IMR-90 (cell line): ENCODE measurements at places on chromosomes 5 and 9. TPM values are rescaled to one million over a fixed set of nuclear protein-coding genes. Genes with fewer than 3 reads are reported as not detected.

The RNF224 gene
- total RNA-seq, result not detected in 2 replicates

The FOXB2 gene
- not detected in 2 replicates for total RNA-seq

The MORN5 gene
- not detected in 2 replicates for total RNA-seq

The SLC1A1 gene
- total RNA-seq, result 3.9 and 4.1 TPM in 2 replicates

The PLAC8L1 gene
- total RNA-seq, result not detected in 2 replicates

The EIF4EBP3 gene
- 0.28 and 0.36 TPM in 2 replicates for total RNA-seq

The ELOVL7 gene
- total RNA-seq, result 0.18 TPM in 1 of 2 replicates, not detected in the other

The PDLIM4 gene
- total RNA-seq, result 61.1 and 97.5 TPM in 2 replicates

The LIX1 gene
- total RNA-seq, result not detected in 2 replicates

The ALG2 gene
- 33.9 and 38.4 TPM in 2 replicates for total RNA-seq

GRCh38 chr9:112404508-112404932, 24.6 kb downstream of the HSDL2 start:
- DNase-seq, result peak; percentile 16

GRCh38 chr9:70801181-70801829, 320.1 kb downstream of the TRPM3 start:
- DNase-seq, result no peak

DNA sequence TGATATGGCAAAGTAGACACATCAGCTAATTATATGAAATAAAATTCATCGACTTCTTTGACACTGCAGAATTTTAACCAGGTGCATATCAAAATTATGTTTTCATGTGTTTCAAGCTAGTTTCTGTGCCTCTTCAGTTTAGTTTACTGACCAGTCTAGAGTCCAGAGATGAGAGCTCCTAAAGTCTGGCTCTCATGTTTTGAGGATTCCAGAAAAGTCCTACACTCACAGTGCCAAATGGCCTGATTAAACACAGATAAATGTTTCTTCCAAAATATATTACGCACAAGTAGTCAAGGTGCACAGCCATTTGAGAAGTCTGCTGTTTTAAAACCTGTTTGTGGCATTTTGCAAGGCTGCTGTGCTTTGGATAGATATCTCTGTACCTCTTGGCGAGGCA, 15.6 kb downstream of the RGMB start:
- DNase-seq, result no peak

DNA sequence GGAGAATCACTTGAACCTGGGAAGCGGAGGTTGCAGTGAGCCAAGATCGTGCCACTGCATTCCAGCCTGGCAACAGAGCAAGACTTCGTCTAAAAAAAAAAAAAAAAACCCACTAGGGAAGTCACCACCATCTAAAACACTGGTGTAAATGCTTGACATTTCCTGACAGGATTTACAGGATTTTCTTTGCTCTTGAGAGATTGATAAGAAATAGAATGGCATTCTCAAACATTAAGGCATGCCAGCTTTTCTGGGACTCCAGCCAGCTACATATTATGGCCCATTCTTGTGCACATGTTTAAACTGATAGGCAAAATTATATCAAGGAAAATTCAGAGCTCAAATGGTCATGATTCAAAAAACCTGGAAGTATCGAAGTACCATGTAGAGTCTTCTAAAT, 28.7 kb downstream of the GTF3C4 start:
- no peak for DNase-seq

GRCh38 chr9:97322105-97322504, 14.6 kb downstream of the CCDC180 start:
- no peak for DNase-seq

GRCh38 chr5:99621772-99622681, 693.2 kb upstream of the CHD1 start:
- DNase-seq, result no peak

DNA sequence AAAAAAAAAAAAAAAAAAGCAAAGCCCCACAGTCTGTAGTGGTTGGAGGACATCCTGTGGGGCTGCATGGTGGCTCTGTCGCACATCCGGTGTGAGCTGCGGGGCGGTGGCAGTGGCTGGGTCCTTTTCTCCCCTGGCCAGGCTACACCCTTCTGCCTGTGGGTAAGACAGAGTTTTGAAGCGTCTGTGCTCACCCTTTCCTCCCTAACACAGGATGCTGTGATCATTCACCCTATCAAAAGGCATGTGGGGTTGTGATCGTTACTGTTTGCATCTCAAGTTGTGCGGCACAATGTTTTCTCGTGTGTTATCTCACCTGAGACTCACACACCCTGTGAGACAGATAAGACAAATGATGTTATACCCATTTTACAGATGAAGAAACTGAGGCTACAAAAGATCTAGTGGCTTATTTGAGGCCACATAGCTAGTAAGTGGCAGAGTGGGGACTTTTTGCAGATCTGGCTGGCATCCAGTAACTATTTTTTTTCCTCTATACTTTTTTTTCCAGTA, 17.5 kb downstream of the IRF1 start:
- no peak for DNase-seq

GRCh38 chr9:137152844-137153405, 14.0 kb downstream of the GRIN1 start:
- no peak for DNase-seq

GRCh38 chr9:101387871-101388506, 3.2 kb upstream of the BAAT start:
- peak; percentile 46 for DNase-seq

DNA sequence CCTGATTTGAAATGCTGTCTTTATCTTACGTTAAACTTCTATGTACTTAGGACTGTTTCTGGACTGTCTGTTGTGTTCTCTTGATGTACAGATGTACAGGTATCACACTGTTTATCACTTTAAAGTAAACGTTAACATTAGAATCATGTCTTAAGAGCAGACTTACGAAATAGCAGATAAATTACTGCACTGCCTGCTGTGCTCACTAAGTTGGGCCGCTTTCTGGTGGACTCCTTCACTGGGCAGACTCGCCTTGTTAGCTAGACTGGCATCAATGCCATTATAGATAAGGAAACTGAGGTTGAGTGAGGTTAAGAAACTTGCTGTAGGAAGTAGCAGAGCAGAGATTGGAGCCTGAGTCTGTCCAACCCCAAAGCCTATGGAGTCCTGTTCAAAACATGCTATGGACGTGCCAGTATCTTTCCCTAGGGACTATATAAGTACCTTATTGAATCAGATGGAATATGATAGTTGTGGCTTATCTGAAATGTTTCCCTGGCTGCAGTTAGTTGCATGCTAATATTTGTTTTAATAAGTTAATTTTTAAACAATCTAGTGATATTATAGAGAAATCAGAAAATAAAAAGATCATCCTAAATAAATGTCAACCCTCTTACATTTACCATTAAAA, 16.9 kb downstream of the ZNF618 start:
- DNase-seq, result peak; percentile 38

DNA sequence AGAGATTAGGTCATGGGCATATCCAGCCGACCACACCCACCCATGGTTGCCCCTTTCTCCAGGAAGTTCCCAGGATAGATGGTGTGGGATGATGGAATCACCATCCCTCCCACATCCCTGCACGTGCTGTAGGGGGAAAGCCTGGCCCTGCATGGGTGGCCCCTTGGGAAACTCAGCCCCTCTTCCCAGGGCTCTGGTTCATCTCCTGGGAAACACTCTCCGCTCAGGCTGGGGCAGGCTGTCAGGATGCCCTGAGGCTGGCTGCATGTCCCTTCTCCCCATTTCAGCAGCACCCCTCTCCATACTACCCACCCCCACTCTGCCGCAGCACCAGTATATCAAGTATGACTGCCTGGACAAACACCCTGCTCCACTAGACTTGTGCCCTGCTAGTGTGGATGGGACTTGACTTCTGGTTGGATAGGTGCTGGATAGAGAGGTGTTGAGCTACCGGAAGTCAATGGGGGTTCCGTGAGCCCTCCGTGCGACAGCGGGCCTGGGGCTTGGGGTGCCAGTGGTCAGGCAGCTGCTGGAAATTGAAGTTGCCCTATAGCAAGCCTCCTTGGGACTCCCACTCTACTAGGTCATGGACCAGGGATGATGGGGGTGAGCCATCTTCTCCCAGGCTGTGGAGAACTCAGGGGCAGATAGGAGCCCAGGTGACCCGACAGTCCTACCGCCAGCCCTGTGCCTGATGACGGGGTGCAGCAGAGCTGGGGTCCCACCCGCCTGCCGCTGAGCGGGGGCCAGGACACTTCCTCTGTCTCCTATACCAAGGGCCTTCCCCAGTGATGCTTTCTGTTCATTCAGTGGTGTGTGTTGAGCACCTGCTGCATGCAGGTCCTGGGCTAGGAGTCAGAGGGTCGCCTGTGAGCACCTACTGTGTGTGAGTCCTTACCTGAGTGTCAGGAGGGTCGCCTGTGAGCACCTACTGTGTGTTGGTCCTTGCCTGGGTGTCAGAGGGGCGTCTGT, 69.4 kb upstream of the COL5A1 start:
- no peak for DNase-seq

- no peak for DNase-seq
These were observed 218.9 kb upstream of the MVB12B start for GRCh38 chr9:126107693-126108092.

GRCh38 chr9:20984506-20984905, 46.9 kb downstream of the HACD4 start:
- peak; percentile 41 for DNase-seq

DNA sequence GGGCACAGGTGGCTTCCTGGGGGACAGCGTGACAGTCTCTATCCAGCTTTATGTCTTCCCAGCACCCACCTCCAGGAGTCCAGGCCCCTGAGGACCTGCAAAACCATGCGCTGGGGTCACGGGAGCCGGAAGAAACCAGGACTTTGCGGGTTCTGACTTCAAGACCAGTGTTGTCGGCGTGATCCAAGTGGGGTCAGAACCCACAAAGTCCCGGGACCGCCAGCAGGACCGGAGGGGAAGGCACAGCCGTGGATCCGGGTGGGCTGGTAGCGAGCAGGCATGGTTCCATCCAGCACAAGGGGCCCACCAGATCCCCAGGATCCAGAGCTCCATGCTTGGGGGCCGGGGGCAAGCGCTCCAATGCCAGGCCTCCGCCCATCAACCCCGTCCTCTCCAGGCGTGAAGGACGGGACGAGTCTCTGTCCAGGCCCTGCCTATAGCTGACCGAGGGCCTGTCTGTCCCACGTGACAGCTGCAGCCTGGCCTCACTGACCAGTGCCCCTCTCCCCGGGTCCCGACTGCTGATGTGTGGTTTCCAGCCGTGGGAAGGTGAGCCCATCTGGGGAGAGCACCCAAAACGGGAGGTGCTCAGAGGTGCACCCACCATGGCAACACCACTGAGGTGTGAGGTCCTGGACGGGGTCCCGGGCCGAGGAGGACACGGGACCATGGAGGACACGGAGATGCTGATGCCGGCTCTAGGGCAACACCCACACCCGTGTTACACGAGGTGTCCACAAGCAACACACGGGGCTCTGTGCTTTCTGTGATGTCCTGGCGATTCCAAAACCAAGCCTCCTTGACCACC, 48.9 kb downstream of the SLC12A7 start:
- no peak for DNase-seq

- DNase-seq, result peak; percentile 86
These were observed 2.1 kb downstream of the CCDC192 start for GRCh38 chr5:127705120-127705892.

DNA sequence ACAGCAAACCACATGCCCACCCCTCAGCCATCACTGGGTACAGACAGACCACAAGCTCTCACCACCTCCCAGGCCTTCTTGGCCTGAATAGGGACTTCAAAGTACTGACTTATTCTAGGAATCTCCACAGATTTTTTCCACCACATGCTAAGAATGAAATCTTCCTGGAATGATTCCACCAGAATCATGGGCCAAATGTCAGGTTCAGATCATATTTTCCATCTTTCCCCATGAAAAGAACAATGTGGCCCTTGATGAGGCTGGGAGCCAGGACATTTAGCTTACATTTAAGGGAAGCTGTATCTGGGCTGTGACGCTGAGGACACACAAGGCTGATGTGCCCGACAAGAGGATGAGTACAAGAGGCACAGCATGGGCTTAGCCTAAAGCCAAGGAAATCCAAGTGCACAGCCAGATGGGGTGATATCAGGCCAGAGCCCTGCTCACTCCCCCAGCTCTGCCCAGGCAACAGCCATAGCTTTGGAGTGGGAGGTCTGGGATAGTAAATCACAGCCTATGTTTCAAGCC, 28.1 kb downstream of the ACSL6 start:
- DNase-seq, result no peak

- DNase-seq, result no peak
These were observed 158.5 kb downstream of the TLE1 start for GRCh38 chr9:81530846-81531245.

GRCh38 chr9:107712390-107712789, 222.8 kb upstream of the KLF4 start:
- DNase-seq, result peak; percentile 76

DNA sequence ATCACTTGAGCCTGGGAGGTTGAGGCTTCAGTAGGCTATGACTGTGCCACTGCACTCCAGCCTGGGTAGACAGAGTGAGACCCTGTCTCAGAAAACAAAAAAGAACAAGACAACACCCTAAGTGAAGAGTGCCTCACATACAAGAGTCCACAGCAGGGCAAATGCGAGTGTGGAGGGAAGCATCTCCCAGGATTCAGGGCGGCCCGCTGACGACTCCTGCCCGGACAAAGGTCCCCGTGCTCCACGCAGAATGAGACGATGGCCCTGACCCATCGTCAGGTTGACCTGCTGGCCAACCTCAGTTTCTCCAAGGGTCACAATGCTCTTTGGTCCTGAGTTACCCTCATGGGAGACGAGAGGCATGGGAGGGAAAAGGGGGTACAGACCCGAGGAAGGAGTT, 18.3 kb downstream of the MRNIP start:
- DNase-seq, result no peak

GRCh38 chr9:37324691-37325490, 97.6 kb upstream of the GRHPR start:
- no peak for DNase-seq

DNA sequence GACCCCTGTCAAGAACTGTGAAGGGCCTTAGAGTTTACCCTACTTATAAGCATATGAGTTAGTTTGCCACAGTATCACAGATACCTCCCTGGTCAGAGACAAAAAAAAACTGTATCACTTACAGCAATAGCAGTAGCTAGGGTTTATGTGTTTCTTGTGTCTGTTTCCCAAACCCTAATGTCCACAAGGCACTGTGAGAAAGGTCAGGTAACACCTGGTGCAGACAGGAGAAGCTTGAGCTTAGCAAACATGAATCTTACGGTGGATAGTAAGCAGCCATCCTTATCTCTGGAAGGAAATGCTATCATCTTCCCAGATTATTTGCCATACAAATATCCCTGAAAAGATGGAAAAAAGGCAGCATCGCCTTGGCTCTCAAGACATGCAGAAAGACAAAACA, 208.5 kb upstream of the KCNN2 start:
- DNase-seq, result no peak

- no peak for DNase-seq
These were observed 41.9 kb downstream of the STK10 start for GRCh38 chr5:172145870-172146747.

DNA sequence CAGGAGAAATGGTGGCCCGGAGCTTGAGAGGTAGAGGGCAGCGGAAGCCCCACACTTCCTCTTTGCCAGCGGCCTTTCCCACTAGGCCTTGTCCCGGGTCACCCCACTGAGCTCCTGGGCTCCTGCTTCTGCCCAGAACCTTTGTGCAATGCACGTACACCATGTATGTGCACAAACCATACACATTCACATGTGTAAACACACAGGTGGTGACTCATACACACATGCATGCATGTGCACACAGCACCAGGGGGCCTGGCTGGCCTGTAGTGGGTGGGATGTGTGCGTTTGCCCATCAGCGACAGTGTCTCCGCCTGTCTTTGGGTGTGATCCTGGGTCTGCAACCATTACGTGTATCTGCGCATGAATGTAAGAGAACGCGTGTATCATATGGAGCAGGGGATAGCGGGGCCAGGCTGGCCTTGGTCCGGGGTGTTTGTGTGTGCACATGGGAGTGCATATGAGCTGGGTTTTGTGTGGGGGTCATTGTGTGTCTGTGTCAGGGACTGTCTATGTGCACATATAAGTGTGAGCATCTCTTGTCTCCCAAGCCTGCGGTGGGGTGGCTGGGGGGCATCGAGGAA, 43.7 kb downstream of the PSD2 start:
- DNase-seq, result no peak

GRCh38 chr5:157748760-157749461, 5.4 kb downstream of the LSM11 start:
- peak; percentile 93 for DNase-seq
